Testis (tissue), 5 donors: ENCODE measurements at places on chromosomes 12 and 14.
A peak's percentile ranks its signal among the peaks of the same experiment; 100 is the strongest.

DNA sequence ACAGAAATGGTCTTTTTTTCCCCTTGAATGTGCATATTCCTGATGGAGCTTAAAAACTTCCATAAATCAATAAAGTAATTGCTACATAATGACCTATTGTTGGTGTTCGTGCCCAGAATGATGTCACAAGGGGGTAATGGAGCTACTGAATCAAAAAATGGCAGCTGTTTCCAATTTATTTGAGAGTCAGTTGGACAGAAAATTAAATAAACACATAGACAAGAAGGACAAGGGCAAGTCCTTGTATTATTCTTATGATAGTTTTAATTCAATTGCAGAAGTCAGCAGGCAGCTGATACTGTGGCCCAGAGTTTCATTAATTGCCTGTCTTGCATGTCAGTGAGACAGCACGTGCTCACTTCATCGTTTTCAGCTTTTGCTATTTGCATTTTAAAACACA is 473.5 kb downstream of the ETNK1 start:
- DNase-seq = no peak

GRCh38 chr14:104687601-104688504 is 1.6 kb upstream of the INF2 start:
- peak; percentile 81 for DNase-seq

- no peak for DNase-seq
Measured at GRCh38 chr12:52835271-52836041, 1.3 kb upstream of the KRT79 start.

DNA sequence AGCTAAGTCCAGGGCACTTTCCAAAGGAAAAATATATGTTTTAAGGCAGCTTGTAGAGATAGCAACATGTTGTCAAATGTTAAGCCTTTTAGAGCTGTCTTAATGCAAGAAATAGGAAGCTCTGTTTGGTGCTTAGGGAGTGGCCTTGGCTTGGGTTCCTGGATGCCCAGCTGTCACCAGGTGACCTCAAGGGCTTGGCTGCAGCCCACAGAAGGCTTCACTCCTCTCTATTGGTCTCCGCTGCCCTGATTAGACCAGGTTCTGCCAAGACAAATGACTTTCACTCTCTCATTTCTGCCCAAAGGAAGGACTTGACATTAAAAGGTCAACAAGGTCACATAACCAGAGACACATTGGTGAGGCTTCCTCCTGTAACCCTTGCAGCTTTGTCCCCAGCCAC is 76.8 kb downstream of the WSCD2 start:
- no peak for DNase-seq

DNA sequence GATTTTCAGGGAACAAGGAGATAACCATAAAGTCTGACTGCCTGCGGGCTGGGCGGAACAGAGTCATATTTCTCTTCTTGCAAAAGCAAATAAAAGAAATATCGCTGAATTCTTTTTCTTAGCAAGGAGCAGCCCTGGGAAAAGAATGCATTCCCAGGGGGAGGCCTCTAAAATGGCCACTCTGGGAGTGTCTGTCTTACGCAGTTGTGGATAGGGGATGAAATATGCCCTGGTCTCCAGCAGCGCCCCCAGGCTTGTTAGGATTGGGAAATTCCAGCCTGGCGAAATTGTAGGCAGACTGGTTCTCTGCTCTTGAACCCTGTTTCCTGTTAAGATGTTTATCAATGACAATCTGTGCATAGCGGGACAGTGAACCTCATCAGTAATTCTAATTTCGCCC is 40.5 kb downstream of the PCNX1 start:
- DNase-seq = no peak

- DNase-seq = no peak
Measured at GRCh38 chr14:48914382-48914781, 671.8 kb downstream of the RPS29 start.

- DNase-seq = no peak
Measured at GRCh38 chr12:71786829-71787228, 32.2 kb downstream of the RAB21 start.

DNA sequence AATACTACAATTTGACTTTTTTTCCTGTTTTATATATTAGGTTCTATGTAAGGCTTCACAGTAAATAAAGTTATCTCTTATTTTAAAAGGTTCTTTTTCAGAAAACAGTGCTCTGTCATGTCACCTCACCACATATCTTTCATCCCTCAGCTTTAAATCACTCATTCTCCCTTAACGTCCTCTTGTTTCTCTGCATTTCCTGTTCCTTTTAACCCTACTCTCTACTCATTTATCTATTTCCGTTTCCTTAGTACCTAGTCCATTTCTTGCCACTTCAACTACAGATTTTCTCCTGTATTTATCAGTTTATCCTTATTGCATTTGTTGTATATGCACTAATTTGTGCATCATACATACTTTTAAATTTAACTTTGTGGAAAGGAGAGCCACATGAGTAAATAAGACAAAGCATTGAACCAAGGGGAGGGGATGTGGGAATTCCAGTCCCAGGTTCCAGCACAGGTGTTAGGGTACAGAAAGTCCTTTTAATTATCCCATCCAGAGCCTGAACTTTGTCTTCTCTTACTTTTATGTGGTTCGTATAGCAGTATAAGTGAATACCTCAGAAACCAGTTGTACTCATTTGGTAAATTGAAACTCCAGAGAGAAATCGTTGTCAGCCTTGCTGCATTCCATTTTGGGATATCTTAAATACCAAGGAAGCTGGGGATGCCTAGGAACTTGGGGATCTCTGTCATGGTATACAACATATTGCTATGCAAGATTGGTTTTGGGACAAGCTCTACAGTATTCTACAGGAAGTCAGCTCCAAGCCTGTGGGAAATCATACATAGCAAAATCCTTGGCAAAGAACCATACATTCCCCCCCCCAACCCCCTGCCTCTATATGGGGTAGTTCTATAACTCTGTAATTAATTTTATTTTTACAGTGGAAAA is 120.5 kb downstream of the DIP2B start:
- DNase-seq = no peak

DNA sequence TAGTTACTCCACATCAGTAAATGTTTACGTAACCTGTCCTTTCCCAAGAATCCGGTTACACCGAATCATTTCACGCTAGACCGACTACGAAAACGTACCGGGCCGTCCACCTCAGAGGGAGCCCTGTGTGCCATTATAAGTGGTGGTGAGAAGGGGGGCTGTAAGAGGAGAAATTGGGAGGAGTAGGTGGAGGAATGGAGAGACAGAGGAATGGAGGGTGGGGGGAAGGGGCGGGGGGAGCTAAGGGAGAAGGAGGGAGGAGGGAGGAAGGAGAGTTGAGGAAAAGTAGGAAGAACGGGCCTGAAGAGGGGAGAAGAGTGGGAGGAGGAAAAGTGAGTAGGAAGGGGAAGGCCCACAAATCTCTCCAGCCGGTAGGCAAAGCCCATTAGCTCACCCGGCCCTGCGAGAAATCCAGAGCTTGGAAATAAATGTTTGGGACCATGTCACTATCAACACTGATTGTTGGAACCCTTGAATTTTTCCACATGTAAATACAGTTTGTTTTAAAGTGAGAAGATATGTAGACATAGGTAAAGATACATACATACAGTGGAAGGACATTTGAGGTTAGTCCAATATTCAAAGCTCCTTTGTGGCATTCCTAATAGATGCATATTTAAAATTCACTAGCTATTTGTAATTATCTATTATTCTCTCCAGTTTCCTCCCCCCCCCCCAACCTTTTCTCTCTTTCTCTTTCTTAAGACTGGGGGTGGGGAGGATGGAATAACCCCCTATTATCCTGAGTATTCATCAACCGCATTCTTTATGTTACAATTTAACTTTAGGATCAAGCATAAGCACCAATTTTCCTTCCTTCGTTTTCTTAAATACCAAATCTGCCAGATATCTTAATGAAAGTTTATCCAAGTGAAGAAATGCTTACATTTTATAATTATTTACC is 2.1 kb upstream of the FOXG1 start:
- DNase-seq = no peak

DNA sequence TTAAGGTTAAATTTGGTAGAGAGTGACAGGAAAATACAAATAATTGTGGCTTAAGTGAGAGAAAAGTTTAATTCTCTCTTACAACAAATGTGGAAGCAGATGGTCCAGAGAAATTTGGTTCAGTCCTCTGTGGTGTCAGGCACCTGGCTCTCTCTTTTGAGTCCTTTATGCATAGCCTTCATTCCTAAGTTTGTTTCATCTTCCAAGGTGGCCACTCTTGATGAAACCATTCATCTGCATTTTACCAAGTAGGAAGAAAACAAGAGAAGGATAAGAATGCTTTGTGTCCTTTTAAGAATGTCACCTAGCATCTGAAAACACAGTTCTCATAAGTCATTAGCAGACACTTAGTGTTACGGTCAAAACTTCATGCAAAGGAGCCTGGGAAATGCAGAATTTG is 442.5 kb downstream of the CCER1 start:
- no peak for DNase-seq

DNA sequence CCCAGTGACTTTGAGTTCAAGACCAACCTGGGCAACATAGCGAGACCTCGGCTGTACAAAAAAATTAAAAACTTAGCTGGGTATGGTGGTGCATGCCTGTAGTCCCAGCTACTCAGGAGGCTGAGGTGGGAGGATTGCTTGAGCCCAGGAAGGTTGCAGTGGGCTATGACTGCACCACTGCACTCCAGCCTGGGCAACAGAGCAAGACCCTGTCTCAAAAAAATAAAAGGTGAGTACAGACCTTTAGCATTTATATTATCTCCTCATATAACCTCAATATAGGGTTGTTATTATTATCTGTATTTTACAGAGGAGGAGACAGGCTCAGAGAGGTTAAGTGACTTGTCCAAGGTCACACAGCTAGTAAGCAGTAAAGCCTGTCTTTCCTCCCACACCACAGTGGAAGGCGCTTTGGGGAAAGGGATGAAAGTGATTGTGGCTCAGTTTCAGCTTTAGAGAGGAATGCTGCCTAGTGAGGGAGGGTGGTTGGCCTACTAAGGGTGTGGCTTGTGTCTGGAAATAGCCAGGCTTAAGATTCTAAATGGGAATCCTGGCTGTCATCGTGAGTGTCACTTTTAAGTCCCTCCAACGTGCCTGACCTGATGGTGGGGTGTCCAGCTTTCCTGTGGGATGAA is 7.2 kb downstream of the TPCN1 start:
- no peak for DNase-seq

DNA sequence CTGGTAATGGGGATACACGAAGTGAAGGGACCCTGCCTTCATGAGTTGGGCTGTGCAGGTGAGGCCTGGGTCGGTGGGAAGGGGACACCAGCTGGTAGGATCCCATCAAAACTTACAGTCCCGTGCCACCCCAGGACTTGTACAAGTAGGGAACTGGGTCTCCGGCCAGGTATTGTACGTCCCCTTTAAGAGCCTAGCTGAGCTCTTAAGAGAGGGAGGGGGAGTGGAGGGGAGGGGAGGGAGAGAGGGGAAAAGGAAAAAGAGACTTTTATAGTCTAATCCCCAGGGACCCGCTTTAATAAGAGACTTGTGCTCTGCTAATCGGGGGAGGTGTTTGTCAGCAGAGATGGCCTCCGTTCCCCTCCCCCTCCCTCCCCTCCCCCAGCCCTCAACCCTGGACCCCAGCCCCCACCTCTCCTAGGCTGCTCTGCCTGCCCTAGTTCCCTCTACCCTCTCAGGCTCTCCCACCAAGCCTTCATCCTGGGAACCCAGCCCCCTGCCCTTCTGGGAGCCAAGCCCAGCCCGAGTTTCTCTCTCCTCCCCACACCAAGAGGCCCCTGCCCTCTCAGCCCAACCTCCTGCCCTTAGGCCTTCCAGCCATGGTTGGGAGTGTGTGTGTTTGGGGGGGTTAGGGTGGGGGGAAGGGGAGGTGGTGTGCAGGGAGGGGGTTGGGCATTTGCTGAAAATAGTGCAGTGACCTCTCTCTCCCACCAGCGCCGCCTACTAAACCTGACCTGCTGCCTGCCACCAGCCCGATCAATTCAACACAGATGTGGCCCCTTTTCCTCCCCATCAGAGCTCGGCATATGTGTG is 2.6 kb downstream of the GDF11 start:
- DNase-seq = no peak

GRCh38 chr14:23930742-23931141 is 22.8 kb upstream of the DHRS4 start:
- no peak for DNase-seq

GRCh38 chr12:50314636-50315312 is 31.5 kb upstream of the LIMA1 start:
- no peak for DNase-seq

GRCh38 chr14:99273766-99274345 is 1.9 kb upstream of the BCL11B start:
- no peak for DNase-seq

GRCh38 chr12:89384050-89384758 is 31.9 kb upstream of the DUSP6 start:
- peak; percentile 63 for DNase-seq

GRCh38 chr12:55925870-55926737 is 1.6 kb downstream of the PYM1 start:
- no peak for DNase-seq
